ENCODE measurements at places on chromosomes 1 and 21. TPM values are rescaled to one million over a fixed set of nuclear protein-coding genes. Genes with fewer than 3 reads are reported as not detected.

DNA sequence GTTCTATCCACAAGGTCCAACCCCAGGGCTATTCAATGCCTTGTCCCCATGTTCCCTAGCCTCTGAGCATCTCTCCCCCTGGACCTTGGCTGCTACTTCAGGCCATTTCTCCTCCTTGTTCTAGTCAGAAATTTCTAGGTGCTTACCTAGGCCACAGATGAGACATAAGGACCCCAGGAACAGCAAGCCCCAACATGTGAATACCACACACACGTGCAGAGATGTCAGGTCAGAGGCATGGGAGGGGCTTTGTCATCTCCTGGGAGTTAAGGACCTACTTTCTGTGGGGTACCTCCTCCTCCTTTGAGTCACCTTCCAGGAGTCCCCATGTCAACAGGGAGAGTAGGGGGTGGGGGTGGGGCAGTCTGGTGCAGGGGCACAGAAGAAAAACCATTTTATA is 7.1 kb upstream of the RGS16 start:
- DNase-seq, result no peak

- DNase-seq, result no peak
These were observed 239.8 kb downstream of the SDCCAG8 start for GRCh38 chr1:243495442-243496186.

CPT2 gene
- total RNA-seq, result 10.9 TPM

RGSL1 gene
- not detected for total RNA-seq

C1orf94 gene
- total RNA-seq, result not detected

All from pulmonary artery endothelial cell (primary cell).